KBM-7 (cell line): ENCODE measurements at places on chromosomes 16 and 17.

DNA sequence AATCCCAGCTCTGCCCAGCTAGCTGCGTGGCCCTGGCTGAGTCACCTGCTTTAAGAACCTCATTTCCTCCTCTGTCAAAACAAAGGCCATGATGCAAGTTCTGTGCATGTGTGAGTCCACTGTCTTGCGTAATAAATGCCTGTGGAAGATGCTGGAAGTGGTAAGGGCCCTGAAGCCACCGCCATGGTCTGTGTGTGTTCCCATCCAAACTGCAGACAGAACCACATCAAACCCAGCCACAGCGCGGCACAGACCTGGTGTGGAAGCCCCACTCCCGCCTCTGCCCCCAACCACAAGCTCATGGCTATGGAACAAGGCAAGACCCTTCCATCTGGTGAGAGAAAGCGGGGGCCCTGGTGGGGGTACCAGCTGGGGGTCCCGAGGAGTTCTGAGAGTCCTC is 26.0 kb downstream of the NECAB2 start:
- DNase-seq: peak; percentile 37

DNA sequence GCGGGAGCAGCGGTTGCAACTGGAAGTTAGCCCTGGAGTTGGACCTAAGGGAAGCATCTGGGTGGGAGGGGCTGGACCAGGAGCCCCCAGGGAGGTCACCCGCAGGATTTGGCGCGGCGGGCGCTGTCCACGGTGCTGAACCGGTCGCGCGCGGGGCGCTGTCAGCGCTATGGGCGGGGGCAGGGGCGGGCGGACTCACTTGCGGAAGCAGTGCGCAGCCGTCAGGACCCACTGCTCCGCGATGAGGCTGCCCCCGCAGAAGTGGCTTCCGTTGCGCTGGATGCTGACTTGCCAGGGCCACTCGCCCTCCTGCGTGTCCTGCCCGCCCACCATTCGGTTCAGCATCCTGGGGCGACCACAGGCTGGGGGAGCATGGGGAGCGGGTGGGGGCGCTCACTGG is 4.5 kb downstream of the PRSS27 start:
- DNase-seq: peak; percentile 71

DNA sequence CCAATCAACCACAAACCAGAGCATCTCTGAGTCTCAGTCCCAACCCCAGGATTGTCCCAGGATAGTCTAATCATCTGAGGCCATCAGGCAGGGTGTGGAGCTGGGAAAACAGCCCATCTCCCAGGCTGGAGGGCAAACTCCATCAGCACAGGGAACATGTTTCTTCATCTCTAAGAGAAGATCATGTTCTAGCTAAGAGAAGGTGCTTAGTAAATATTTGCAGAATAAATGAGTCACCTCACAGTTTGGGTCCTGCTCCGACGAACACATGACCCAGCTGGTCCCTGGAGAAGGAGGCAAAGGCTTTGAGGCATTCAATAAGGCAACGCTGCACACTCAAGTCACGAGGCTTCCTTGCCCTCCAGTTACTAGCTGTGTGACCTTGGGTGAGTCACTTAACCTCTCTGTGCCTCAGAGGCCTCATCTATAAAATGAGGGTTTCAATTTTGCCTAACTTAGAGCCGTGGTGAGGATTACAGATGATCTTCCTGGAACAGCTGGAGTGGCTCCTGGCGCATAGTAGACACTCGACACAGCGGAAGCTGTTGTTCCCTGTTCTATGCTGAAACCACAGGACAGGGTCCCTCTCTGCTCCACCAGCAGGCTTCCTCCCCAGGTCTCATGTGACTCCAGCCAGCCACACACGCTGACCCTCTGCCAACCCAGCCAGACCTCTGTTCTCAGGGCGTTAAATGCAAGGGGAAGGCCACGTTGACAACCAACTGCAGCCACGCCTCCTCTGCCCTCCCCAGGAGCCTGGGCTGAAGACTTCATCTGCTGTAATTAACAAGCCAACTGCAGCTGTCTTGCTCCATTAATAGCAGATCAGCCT is 10.3 kb upstream of the RPL38 start:
- DNase-seq: peak; percentile 37

DNA sequence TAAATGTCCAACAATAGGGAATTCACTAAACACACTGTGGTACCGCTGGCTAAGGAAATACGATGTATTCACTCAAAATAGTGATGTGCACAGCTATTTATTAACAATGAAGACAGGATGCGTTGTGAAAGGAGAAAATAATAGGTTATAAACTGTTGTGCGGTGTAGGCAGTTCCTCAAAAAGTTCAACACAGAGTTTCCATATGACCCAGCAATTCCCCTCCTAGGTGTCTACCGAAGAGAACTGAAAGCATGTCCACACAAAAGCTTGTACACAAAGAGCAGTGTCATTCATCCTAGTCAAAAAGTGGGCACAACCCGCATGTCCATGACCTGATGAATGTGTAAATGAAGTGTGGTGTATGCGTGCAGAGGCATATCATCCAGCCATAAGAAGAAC is 1.2 kb upstream of the CES1 start:
- DNase-seq: no peak

- DNase-seq: no peak
Measured at GRCh38 chr16:78902321-78902720, 698.2 kb downstream of the MAF start.

DNA sequence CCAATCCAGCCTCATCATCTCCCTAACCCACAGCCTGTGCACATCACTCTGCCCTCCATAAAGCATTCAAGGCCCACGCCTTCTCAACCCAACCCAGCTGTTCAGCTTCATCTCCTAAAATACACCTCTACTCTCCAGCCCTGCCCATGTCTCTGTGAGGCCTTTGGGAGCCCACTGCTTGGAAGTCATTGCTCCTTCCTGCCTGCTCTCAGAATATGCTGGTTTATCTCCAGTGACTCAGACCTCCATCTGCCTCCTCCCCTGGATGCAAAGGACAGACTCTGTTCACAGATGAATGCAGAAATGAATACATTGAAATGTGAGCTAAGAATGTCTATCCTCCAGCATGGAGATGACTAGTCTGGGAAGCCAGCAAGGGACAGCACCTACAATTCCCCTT is 19.0 kb downstream of the KCNG4 start:
- no peak for DNase-seq

DNA sequence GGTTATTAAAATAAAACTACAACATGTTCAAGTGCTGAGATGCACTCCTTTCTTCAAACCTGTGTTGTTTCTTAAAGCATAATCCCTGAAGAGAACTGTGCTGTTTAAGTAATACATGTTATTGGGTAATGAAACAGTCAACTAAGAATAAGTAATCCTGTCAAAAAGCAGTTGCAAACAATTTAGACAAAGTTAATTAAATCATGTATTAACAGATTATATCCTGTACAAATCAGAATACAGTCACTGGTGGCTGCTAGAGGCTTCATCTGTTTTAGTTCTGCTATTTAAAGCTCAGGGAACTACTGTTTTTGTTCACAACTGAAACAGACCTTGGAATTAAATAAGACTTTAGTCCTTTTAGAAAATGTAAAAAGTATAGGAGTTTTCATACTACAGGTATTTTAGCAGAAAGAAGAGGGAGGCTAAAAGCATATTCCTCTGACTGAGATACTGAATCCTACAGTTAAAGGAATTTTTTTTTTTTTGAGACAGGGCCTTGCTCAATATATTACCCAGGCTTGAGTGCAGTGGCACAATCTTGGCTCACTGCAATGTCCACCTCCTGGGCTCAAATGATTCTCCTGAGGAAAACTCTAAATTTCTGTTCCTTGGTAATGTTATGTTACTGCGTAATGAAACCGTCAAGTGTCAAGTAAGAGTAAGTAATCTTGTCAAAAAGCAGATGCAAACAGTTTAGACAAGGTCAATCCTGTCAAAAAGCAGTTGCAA is 27.3 kb upstream of the ITGA2B start:
- DNase-seq: no peak

DNA sequence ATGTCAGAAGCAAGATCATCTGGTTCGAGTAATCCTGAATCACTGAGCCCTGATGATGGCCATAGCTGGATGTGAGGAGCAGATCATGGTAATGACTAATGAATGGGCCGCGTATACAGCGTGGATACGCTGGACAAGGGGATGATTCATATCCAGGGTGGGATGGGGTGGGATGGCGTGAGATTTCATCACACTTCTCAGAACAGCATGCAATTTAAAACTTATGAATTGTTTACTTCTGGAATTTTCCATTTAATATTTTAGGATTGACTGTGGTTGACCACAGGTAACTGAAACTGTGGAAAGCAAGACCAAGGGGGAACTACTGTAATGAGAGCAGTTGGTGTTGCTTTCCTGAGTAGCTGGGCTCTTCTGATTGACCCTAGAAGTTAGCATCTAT is 225.5 kb downstream of the STX8 start:
- no peak for DNase-seq

DNA sequence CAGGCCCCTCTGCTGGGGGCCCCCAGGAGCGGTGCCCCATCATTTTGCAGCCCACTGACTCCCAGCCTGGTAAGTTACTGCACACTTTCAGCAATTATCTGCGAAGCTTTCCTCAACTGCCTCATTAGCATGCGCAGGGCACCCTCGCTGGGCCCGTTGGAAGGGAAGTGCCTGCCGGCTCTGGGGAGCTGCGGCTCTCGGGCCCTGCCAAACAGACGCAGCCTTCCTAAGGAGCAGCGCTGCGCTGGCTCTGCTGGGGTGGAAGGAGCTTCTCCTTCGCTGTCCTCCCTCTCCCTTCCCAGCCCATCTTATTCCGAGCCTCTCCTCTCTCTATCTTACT is 71.0 kb downstream of the RBBP6 start:
- no peak for DNase-seq

- no peak for DNase-seq
Measured at GRCh38 chr16:70692873-70693671, 7.2 kb upstream of the MTSS2 start.

DNA sequence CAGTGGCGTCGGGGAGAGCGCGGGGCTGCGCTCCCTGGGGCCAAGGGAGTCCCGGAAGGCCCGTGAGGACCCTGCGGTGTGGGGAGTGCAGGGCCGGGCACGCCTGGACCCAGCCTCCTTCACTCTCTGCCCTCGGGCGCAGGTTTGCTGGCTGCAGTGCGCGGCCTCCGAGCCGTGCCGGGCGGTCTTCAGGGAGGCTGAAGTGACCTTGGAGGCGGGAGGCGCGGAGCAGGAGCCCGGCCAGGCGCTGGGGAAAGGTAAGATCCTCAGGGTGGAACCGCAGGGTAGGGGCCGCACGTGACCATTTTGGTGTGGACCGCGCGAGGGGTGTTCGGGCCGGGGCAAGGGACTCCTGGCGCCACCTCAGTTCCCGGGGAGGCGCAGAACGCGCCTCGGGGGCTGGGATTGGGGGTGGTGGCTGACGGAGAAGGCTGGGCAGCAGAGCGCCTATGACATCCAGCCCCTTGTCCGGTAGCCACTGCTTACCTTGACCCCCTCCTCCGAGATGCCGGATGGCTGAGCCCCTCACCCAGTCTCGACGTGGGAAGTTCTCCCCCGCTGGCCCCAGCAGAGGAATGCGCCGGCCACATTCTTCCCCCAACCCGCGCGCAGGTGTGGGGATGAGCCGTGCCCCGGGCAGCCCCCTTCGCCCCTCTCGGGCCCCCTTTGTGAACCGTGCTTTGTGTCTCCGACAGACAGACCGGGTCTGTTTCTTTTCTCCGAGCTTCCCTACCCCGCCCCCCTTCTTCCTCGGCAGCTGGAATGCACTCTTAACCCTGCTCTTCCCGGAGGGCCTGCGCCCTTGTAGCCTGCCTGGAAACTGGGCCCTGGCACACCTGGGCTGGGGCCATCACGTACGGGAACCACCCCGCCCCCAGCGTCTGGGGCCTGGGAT is 631 bp downstream of the CDH3 start:
- no peak for DNase-seq

DNA sequence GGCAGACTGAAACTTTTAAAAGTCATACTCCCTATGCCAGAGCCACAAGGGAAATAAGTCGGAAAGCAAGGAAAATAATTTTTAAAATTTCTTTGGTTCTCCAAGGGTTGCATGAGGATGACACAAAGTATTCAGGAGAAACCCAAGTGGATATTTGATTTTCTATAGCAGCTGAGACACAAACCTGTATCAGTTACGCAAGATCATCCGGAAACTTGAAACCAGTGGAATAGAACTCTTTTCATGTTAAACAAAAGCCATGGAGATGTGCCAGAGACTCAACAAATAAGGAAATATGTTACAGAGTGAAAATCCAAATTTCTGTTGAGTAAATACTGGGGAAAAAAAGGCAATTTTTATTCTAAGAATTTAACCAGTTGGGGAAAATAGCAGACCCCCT is 294.7 kb downstream of the KIF2B start:
- no peak for DNase-seq

DNA sequence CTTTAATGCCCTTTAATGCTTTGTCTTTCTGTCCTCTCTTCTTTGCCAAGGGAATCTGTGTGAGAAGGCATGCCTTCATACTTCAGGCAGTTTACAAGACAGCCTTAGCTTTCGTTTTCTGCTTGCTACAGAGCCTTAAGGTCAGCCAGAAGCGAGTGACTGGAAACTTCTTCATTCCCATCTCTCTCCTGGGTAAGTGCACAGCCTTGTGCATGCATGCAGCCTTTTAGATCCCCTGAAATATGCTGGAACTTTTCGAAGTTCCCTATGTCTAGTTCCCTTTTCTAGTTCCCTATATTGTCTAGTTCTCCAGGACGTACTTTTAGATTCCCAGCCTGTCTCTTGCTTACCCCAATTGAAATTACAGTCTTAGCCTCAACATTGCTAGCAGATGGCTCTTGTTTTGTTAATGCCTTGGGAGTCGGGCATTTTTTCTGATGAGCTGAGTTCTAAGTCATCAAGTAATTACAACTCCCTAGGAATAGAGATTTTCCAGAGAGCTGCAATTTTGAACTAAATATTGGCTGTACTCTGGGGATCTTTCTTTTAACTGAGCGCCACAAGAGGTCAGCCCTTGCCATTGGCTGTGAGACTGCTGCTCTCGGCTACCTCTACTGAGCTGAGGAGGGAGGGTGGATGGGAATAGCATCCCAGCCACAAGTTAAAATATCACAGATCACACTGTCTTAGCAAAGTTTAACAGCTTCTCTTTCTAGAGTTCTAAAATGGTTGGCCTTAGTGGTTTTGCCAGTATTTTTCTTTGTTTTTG is 22.7 kb upstream of the PPM1D start:
- peak; percentile 65 for DNase-seq

DNA sequence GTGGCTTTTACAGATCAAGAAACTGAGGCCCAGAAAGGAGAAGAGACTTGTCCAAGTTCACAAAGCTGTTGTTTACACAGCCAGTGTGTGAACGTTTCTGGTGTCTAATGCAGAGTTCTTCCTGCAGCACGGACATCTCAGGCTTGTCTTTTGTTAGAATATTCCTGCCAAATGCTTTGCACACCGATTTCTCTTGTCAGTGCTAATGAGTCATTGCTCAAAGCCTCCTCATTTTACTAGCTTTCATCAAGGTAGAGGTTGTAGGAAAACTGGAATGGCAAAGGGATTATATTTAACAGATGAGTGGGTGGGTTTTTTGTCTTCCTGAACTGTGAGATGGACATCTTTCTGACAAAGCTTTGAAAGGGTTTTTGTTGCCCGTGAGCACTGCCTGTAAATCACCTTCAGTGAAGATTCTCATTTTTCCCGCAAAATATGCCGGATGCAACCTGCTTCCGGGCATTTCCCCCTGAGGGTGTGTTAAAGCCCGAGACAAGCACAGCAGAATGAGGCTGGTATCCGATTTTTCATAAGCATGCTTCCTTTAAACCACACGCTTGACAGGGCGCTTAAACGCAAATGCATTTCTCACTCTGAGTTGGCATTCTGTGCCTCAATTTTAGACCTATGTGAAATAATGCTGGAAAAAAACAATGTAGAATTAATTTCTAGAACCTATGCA is 14.7 kb downstream of the PMM2 start:
- DNase-seq: no peak

GRCh38 chr16:84413244-84414004 is 45.1 kb downstream of the ATP2C2 start:
- no peak for DNase-seq
